Activated CD8-positive, alpha-beta T cell treated with anti-CD3 and anti-CD28 coated beads for 36 hours (primary cell): ENCODE measurements at places on chromosomes 7 and 10.

- DNase-seq: no peak
These were observed 14.5 kb downstream of the CAPZA2 start for GRCh38 chr7:116876664-116877442.

DNA sequence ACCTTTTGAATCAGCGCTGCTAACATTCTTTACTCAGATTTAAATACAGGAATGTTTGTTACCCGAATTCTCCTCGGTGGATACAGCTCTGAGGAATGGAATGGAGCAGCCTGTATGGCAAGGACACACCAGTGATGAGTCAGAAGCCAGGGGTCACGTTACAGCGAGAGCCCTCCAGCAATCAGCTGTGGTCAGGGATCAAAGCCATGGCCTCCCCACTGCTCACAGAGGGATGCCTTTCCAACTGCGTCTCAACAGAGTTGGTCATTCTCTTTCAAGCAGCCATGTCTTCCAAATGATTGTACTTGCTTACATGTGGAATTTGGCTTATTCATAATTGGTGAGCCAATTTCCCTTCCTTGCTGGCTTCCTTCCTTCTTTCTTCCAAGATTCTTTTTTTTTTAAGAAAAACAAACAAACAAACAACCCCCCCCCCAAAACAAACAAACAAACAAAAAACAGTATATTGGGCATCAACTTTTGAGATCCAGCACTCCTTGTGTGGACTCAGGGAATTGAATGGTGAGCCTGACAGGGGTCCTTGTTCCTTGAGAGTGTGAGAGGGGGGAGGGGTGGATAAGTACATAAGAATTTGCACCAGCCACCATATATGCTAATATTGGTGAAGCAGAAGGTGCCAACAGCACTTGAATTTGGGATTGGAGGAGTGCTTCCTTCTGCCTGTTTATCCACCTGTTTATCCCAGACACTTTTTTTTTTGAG is 100.2 kb downstream of the ATXN7L1 start:
- DNase-seq: no peak

DNA sequence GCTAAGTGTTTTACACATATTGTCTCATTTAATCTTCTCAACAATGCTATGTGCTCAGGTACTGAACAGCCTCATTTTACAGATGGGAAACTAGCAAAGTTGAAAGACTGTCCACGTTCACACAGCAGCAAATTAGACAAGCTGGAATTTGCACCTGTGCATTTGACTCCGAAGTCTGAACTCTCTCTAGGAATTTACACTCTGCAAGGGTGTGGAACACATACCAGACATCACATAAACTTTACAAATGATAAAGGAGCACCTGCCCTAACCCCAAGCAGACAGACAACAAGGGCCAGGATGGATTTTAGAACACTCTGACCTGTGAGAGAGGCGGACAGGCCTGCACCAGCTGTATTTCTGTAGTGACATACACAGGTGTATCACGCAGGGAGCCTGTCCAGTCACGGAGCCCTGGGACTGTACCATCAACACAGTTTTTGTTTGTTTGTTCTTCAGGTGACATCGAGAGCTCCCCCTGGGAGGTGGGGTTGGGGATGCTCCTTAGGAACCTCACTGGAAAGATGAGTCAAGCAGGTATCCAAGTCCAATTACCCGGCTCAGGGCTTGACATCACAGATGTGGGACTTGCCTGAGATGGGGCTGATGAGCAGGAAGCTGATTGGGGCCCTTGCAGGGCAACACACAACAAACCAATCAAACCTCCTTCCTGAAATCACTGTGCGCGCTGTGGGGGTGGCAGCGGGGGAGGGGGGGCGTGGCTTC is 31.0 kb downstream of the MKI67 start:
- DNase-seq: peak; percentile 65

DNA sequence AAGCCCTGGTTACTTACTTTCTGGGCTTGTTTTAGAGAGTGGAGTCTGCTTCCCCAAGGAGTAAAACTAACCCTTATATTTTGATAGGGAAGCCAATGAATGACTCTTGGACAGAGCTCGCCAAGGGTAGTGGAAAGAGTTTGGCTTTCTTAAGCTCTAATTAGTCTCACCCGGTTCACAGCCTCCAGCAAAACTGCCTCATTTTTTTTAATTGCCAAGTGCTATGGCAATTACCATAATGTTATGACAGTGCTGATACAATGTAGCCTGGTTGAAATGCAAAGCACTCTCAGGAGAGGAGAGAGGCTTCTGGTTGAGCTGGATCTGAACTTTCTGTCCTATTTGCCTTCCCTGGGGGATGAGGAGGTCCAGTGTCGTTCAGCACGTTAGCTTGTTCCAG is 376.1 kb upstream of the CHRM2 start:
- no peak for DNase-seq

GRCh38 chr10:113518816-113519591 is 33.8 kb upstream of the HABP2 start:
- DNase-seq: no peak
